ENCODE measurements at places on chromosomes 5 and 9. TPM values are rescaled to one million over a fixed set of nuclear protein-coding genes. Genes with fewer than 3 reads are reported as not detected.

DNA sequence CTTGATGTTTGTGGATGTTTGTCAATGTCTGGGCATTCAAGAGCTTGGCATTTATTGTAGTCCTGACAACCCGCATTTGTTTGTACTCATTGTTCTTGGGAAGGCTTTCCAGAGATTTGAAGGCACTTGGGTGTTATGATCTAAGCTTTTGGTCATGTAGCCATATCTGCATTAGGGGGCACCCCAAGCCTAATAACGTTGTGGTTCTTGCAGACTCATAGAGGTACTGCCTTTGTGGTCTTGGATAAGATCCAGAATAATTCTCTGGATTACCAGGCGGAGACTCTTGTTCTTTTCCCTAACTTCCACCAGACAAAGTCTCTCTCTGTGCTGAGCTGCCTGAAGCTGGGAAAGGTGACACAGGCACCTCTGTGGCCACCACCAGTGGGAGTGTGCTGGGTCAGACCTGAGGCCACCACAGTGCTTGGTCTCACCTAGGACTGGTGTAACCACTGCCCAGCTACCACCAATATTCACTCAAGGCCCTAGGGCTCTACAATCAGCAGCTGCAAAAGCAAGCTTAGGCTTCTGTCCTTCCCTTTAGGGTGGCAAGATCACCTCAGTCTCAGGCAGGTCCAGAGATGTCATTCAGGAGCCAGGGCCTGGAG, 144.4 kb upstream of the TAS2R1 start:
- H3K4me3 ChIP-seq: no peak overlapping the region
- H3K27ac ChIP-seq: no peak overlapping the region
- H3K36me3 ChIP-seq: no peaks in the 10 kb centered on the region
- H3K27me3 ChIP-seq: no peaks in the 10 kb centered on the region
- no peaks in the 10 kb centered on the region for H3K4me1 ChIP-seq

DNA sequence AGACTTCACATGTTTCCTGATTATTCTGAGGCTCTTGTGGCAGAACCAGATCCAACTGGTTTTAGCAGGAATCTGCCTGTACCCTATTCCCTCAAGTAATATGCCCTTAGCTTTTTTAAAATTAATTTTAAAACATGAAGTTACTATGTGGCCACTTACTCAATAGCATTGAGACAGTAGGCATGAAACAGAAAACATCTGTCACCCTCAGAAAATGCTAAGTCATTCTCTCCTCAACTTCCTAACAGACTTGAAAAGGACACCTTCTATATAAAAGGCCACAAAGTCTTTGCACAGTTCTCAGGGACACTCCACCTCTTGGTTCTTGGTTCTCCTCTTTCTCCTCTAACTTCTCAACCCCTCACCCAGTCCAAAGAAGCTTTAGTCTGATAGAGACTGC, 277.8 kb downstream of the RAB3C start:
- no peak overlapping the region for H3K4me3 ChIP-seq
- H3K4me1 ChIP-seq: peaks cover 8% of the 10 kb centered on the region
- no peak overlapping the region for H3K27ac ChIP-seq

- no peaks in the 10 kb centered on the region for H3K27me3 ChIP-seq
- no peaks in the 10 kb centered on the region for H3K36me3 ChIP-seq
- DNase-seq: no peak
- H3K4me3 ChIP-seq: no peak overlapping the region
Observed at GRCh38 chr9:86794391-86795046, 152.8 kb downstream of the GAS1 start.

GRCh38 chr9:96171728-96172127, 130.2 kb downstream of the HSD17B3 start:
- H3K36me3 ChIP-seq: no peaks in the 10 kb centered on the region
- peak; percentile 56 for DNase-seq
- H3K4me1 ChIP-seq: peaks cover 30% of the 10 kb centered on the region
- H3K27me3 ChIP-seq: no peaks in the 10 kb centered on the region
- no peak overlapping the region for H3K27ac ChIP-seq
- no peak overlapping the region for H3K4me3 ChIP-seq

DNA sequence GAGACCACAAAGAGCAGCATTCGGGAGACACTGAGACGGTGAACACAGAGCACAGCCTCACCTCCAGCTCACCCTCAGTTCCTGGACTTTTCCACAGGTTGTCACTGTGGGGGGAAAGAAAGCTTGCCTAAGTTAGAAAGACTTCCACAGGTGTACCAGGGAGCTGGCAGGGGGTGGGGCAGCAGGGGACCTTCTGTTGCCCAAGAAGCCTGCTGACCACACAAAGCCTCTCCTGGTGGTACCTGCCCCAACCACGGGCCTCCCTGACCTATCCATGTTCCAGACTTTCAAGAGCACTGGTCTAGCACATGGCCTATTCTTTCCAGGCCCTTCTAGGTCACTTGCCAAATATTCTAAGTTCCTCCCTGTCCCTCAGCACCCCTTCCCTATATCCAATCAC, 550.8 kb downstream of the BNC2 start:
- H3K4me3 ChIP-seq: no peak overlapping the region
- no peak overlapping the region for H3K27ac ChIP-seq
- H3K36me3 ChIP-seq: no peaks in the 10 kb centered on the region
- H3K4me1 ChIP-seq: peaks cover 7% of the 10 kb centered on the region

GRCh38 chr5:80796846-80797245, 142.1 kb upstream of the DHFR start:
- H3K4me1 ChIP-seq: peaks cover 9% of the 10 kb centered on the region
- H3K4me3 ChIP-seq: no peak overlapping the region
- peaks cover 48% of the 10 kb centered on the region for H3K36me3 ChIP-seq
- DNase-seq: no peak
- no peaks in the 10 kb centered on the region for H3K27me3 ChIP-seq

DNA sequence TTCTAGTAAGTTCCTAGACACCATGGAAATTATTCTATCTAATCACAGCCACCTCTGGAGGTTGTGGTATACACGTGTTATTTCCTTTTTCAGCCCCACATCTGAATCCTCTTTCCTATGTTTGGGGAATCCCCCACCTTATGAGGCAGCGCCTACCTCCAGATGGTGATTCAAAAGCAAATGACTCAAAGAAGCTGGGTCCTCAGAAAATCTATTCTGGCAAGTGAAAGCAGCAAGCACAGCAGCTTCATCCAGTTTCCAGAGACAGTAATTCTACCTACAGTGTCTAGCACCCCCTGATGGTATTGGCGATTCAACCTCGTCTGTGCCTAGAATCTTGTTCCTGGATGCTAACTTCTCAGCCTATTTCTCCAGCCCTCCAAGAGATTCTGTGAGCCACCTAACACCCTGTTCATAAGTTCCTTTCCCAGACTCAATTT, 43.0 kb downstream of the STRBP start:
- no peak overlapping the region for H3K4me3 ChIP-seq
- no peaks in the 10 kb centered on the region for H3K4me1 ChIP-seq
- no peaks in the 10 kb centered on the region for H3K27me3 ChIP-seq
- H3K36me3 ChIP-seq: no peaks in the 10 kb centered on the region

GRCh38 chr5:126805063-126805462, 28.1 kb downstream of the LMNB1 start:
- H3K27ac ChIP-seq: no peak overlapping the region
- H3K4me1 ChIP-seq: no peaks in the 10 kb centered on the region
- no peak for DNase-seq
- H3K36me3 ChIP-seq: peaks cover 17% of the 10 kb centered on the region
- H3K27me3 ChIP-seq: no peaks in the 10 kb centered on the region

- peaks cover 79% of the 10 kb centered on the region for H3K4me1 ChIP-seq
- peaks cover 100% of the 10 kb centered on the region for H3K27me3 ChIP-seq
- H3K36me3 ChIP-seq: no peaks in the 10 kb centered on the region
- peak overlapping the region; percentile 71 for H3K4me3 ChIP-seq
- no peak for DNase-seq
- H3K27ac ChIP-seq: peak overlapping the region; percentile 94
Observed at GRCh38 chr5:135032695-135032998, 1.4 kb downstream of the PITX1 start.

DNA sequence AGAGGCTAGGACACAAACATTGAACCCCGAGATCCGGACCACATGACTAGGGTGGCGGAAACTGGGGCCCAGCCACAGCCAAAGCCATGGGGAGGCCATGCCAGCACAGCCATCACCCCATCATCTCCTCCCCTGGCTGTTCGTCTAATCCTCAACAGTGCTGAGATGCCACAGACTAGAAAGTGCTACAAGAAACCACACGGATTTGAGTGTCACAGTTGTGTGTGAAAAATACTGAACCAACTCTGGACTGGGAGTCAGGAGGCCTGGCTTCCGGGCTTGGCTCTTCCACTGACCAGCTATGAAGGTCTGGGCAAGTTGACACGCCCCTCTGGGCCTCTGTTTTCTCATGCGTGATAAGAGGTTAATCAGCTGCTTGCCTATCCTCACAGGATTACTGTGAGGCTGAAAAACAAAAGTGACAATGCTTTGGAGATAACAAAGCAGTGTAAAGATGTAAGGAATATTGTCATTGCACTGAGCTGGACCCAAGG, 38.8 kb upstream of the SHB start:
- H3K36me3 ChIP-seq: no peaks in the 10 kb centered on the region
- H3K4me1 ChIP-seq: peaks cover 4% of the 10 kb centered on the region
- no peaks in the 10 kb centered on the region for H3K27me3 ChIP-seq
- peak; percentile 33 for DNase-seq

GRCh38 chr9:129172816-129173215, 5.2 kb downstream of the IER5L start:
- H3K27ac ChIP-seq: peak overlapping the region; percentile 51
- no peak for DNase-seq
- H3K4me1 ChIP-seq: peaks cover 45% of the 10 kb centered on the region
- no peak overlapping the region for H3K4me3 ChIP-seq
- H3K36me3 ChIP-seq: no peaks in the 10 kb centered on the region
- no peaks in the 10 kb centered on the region for H3K27me3 ChIP-seq

- H3K36me3 ChIP-seq: no peaks in the 10 kb centered on the region
- no peaks in the 10 kb centered on the region for H3K27me3 ChIP-seq
- DNase-seq: no peak
- H3K4me1 ChIP-seq: peaks cover 17% of the 10 kb centered on the region
Observed at GRCh38 chr5:125483609-125484008, 737.2 kb upstream of the ZNF608 start.

DNA sequence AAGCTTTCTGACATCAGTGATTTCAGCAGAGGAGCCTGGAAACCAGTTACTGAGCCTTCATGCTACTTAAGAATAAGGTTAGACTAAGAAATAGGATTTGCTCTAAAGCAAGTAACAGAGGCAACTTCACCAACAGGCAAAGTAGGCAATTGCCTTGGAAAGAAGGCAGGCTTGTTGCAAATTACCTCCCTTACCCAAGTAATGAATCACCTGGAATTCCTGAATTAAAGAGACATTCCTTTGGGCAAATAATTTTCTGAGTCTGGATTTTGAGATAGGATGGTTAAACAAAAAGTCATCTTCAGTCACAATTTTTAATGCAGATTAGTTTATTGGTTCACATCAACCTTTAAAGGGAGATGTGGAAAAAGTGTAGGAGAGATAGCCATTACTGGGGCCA, 92.8 kb downstream of the ITGA1 start:
- no peaks in the 10 kb centered on the region for H3K27me3 ChIP-seq
- no peak for DNase-seq
- no peak overlapping the region for H3K4me3 ChIP-seq

- H3K36me3 ChIP-seq: peaks cover 94% of the 10 kb centered on the region
- DNase-seq: no peak
- no peaks in the 10 kb centered on the region for H3K4me1 ChIP-seq
Observed at GRCh38 chr9:132597073-132597775, 14.8 kb downstream of the BARHL1 start.

GRCh38 chr5:11973469-11973868, 69.2 kb upstream of the CTNND2 start:
- H3K36me3 ChIP-seq: no peaks in the 10 kb centered on the region
- no peak overlapping the region for H3K4me3 ChIP-seq
- H3K4me1 ChIP-seq: no peaks in the 10 kb centered on the region
- DNase-seq: no peak
- no peaks in the 10 kb centered on the region for H3K27me3 ChIP-seq

NPR3 gene
- total RNA-seq: 15.8 TPM

TEK gene
- 2.0 TPM for total RNA-seq

ACTBL2 gene
- total RNA-seq: not detected

GPX3 gene
- total RNA-seq: 70.5 TPM

STPG3 gene
- total RNA-seq: not detected

Measured in stomach (tissue), 19 donors.